ENCODE measurements at places on chromosomes 12 and 14. TPM values are rescaled to one million over a fixed set of nuclear protein-coding genes. Genes with fewer than 3 reads are reported as not detected.

The HOXC11 gene
- not detected for total RNA-seq

The EMP1 gene
- total RNA-seq: 593 TPM

The PLEKHG7 gene
- total RNA-seq: not detected

The CLMN gene
- 18.3 TPM for total RNA-seq

The LALBA gene
- not detected for total RNA-seq

The IGFBP6 gene
- total RNA-seq: 820 TPM

The ALDH1L2 gene
- total RNA-seq: 35.2 TPM

The OAS1 gene
- total RNA-seq: 25.0 TPM

The OR11G2 gene
- total RNA-seq: not detected

The C1QL4 gene
- total RNA-seq: not detected

The HECTD1 gene
- total RNA-seq: 164 TPM

The NEUROD4 gene
- total RNA-seq: not detected

The KRT74 gene
- not detected for total RNA-seq

The KRT86 gene
- total RNA-seq: 0.39 TPM

The OR10G3 gene
- total RNA-seq: not detected

The SLC25A21 gene
- total RNA-seq: 0.65 TPM

The SOCS2 gene
- 22.5 TPM for total RNA-seq

The PLD4 gene
- total RNA-seq: 0.62 TPM

The ANKRD33 gene
- not detected for total RNA-seq

The NPFF gene
- total RNA-seq: not detected

The MGP gene
- 12,824 TPM for total RNA-seq

The CLEC2B gene
- 10.5 TPM for total RNA-seq

The TTC9 gene
- total RNA-seq: 2.7 TPM

The GSC gene
- 1.3 TPM for total RNA-seq

The TCL1B gene
- total RNA-seq: not detected

The SDS gene
- 1.8 TPM for total RNA-seq

The INTS13 gene
- total RNA-seq: 19.2 TPM

The SLC35F4 gene
- total RNA-seq: not detected

Data from aorta (tissue), 5 donors.